ENCODE measurements at places on chromosomes 12 and 14. TPM values are rescaled to one million over a fixed set of nuclear protein-coding genes. Genes with fewer than 3 reads are reported as not detected.

The TAS2R20 gene
- total RNA-seq, result 1.2 TPM

- no peak for DNase-seq
Observed at GRCh38 chr12:58458102-58458501, 462.2 kb downstream of the LRIG3 start.

- DNase-seq, result no peak
Observed at GRCh38 chr12:62123721-62124203, 136.4 kb upstream of the USP15 start.

DNA sequence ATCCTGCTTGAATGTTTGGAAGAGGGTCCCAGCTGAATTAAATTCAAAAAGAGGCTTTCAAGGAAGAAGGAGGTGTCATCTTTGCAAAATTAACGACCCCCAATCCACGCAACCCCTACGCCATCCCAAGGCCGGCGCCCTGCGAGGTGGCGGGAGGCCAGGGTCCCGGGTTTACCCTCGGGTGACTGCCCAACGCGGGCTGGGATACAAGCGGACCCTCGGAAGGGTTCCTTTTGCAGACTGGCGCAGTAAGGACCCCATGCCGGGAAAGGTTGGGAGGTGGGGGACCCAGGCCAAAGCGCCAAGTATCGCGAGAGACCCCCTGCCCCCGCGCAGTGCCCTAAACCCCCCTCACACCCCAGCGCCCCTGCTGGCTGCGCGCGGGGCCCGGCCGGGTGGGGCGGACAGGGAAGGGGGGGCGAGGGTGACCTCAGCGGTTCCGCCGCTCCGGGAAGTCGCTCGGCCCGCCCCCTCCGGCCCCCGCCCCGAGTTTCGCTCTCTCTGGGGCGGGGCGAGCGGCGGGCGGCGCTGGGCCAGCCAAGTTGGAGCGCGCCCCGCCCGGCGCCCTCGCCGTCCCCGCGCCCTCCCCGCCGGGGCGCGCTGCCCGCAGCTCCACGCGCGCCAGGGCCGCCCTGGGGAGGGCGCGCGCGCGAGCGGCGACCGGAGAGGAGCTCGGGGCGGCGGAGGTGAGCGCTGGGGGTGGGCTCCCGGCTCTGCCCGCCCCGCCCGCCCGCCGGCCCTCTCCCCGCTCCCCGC, 708 bp upstream of the ZBTB42 start:
- DNase-seq, result peak; percentile 88

DNA sequence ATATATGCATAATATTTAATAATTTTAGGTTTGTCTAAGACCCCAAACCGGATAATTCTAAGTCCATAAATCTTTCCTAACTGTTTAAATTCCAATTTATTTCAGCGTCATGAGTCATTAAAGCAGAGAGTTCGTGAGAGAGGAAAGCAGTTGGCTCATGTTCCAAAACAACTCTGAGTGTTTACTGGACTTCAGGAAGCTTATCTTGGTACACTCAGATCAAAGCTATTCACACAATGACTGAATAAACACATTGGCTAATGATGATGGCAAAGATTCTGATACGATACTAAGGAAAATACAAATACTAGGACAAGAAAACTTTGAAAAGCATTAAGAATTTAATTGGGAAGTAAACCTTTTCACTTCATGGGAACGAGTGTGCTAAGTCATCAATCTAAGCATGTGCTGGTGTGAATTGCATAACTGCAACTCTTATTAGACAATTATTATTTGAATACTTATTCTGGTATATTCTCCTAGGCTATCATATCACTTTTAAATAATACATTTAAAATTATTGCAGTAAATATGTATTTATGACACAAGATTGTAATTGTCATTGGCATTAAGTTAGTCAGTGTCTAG, 34.8 kb upstream of the CLEC14A start:
- DNase-seq, result no peak

Measured in colonic mucosa (tissue), 4 donors.